SHP77 (cell line): ENCODE measurements at places on chromosomes 1 and 21.
A peak's percentile ranks its signal among the peaks of the same experiment; 100 is the strongest.

DNA sequence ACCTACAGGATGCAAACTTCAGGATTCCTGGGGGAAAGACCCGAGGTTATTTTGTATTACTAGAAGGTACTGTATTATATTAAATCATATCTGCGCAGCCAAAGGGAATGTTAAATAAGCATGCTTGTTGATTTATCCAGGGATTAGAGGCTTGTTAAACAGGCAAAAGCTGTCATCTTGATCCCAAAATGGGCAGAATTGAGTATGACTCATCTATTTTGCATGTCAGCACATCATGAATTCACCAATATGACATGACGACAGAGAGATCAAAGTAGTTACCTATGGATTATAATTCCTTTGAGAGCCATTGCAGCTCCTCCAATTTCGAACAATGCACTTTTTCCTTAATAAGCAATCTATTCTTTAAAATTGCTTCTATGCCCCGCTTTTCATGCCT lies 66.1 kb downstream of the TBX15 start:
- no peak for DNase-seq

DNA sequence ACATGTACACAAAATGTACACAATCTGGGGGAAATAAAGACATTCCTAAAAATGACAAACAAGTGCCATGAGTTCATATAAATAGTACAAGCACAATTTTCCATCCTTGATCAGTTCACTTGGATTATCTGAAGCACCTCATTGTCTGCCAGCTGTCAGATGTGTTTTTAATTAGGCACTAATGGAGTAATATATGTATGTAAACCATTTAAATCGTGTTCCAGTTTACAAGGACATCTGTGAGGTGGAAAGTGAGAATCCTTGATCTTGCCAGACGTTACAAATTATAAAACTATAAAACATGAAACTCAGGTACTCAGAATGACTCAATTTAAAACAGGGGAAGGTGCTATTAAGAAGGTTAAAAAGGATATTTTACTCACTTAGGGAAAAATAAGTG lies 1312.2 kb downstream of the PLA2G4A start:
- DNase-seq: no peak

GRCh38 chr1:217885181-217885580 lies 254.0 kb downstream of the SPATA17 start:
- no peak for DNase-seq

DNA sequence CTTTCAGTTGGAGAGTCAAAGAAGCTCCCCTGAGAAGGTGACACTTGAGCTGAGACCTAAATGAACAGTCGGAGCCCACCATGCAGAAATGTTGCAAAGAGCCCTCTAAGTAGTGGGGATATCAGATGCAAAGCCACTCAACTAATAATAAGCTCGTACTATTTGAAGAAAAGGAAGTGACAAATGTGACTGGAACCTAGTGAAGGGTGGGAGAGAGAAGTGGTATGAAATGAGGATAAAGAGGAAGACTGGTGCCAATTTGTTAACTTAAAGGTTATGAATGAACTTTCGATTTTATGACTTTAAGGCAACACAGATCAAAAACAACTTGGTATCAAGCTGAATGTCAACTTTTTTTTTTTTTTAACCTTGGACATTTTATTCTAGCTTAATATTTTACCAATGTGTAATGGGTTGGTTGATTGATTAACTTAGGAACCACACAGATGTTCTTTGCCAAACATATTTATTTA lies 14.7 kb downstream of the LYPLAL1 start:
- DNase-seq: no peak

- no peak for DNase-seq
These were observed 73.6 kb upstream of the PTGFRN start for GRCh38 chr1:116836099-116836498.

GRCh38 chr1:163300568-163300967 lies 21.2 kb upstream of the NUF2 start:
- no peak for DNase-seq

DNA sequence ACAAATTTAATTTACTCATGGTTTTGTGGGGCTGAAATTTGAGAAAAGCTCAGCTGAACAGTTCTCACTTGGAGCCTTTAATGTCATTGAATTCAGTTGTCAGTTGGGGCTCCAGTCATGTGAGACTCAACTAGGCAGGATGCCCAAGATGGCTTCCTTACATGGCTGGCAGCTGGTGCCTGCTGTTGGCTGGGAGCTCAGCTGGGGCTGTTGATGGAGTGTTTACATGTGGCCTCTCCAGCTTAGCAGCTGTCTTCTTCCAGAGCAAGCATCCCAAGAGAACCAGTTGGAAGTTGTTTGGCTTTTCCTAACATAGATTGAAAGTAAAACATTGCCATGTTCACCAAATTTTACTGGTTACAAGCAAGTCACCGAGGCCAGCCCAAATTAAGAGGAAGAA lies 81.8 kb upstream of the KCNA3 start:
- DNase-seq: peak; percentile 68

GRCh38 chr1:28326984-28327383 lies 1.9 kb upstream of the MED18 start:
- no peak for DNase-seq

DNA sequence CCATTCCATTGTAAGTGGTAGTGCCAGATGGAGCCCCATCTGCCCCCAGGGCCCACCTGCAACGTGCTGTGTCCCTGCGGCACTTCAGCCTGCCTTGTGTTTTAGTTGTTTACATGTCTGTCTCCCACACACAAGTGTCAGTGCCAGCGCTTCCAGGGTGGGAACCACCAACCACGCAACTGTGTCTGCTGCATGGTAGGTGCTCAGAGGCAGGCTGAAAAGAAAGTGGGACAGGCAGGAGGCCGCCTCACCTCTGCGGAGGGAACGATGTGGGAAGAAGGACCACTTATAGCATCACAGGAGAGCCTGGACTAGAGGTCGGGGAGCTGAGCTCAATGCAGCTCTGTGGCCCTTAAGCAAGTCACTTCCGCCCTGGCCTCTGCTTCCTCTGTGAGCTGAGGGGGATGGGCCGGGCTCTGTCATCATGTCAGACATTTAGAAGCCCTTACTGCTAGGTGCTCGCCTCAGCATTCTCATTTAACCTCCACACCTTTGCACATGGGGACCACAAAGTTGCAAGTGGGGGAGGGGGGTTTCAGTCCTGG lies 17.9 kb downstream of the SLC9A1 start:
- DNase-seq: no peak

- DNase-seq: no peak
These were observed 44.5 kb downstream of the IL12RB2 start for GRCh38 chr1:67352211-67352610.

DNA sequence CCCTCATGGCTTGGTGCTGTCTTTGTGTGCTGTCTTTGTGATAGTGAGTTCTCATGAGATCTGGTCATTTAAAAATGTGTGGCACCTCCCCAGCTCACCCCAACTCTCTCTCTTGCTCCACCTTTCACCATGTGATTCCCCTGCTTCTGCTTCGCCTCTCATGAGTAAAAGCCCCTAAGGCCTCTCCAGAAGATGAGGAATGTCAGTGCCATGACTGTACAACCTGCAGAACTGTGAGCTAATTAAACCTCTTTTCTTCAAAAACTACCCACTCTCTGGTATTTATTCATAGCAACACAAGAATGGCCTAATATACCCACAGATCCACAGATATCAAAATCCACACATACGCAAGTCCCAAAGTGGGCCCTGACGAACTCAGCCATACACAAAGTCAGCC lies 88.9 kb upstream of the PPP2R5A start:
- DNase-seq: no peak

- no peak for DNase-seq
These were observed 322.9 kb upstream of the CXADR start for GRCh38 chr21:17189963-17190362.

DNA sequence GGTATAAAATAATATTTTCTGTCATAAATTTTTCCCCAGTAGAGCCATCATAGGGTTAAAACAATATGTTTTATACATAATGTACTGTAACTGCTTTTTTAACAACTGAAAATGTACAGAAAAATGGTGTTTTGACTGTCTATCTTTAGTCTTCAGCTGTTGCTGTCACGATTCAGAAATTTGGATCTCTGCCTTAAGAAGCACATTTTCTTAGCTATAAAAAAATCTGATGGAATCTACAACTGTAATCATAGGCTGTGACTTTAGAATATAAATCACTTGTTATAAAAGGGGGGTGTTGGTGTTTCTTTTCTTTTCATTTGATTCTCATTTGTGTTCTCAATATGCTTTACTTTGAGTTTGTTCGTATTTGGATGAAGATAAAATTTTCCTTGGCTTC lies 187.5 kb downstream of the PDE4B start:
- no peak for DNase-seq

DNA sequence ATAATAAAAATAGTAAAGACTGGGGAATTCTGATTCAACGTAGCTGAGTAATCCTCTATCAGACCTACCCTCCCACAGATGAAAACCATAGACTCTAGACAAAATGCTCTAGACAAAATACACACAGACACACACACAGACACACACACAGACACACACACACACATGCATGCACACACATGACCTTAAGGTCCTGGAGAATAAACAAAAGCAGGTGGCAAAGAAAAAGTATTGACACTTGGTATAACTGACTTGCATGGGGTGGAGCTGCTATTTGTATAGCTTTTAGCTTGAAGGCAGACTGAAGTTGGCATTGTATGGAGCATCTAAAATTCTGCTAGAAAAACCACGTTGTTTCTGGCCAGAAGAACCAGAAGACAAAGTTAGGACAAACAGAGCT lies 29.3 kb downstream of the C1orf141 start:
- no peak for DNase-seq

DNA sequence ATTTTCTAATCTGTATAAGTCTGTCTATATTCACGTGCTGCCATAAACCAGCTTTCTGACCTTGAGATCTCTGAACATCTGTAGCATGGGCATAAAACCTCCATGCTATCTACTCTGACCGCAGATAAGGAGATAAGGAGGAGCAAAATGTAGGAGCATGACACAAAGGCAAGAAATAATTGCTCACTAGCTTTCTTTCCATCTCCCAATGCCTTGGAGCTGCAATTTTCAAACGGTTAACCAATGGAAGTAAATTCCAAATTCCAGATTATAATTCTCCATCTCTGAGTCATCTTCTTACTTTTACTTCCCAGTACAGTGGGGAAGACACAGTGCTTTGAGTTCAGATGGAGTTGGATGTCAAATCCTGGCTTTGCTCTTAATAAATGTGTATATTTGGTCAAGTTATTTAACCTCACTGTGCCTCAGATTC lies 41.6 kb downstream of the CD58 start:
- no peak for DNase-seq

GRCh38 chr1:58786184-58786926 lies 2.5 kb upstream of the JUN start:
- no peak for DNase-seq

DNA sequence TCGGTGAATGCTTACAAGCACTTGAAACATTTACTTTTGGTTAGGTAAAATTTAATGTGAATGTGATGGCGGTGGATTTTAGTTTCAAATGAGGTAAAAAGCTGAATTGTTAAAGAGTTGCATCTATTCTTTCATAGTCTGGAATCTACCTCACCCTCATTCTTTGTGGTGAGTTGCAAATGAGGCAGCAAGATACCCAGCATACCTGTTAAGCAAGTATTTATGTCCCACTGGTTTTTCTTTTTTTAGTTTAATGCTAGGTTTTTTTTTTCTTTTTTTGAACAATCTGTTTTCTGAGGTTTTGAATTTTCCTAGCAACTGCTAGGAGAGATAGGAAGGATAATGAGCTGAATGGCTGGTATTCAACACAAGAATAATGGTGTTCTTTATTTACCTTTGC lies 127.9 kb upstream of the CACYBP start:
- DNase-seq: no peak

DNA sequence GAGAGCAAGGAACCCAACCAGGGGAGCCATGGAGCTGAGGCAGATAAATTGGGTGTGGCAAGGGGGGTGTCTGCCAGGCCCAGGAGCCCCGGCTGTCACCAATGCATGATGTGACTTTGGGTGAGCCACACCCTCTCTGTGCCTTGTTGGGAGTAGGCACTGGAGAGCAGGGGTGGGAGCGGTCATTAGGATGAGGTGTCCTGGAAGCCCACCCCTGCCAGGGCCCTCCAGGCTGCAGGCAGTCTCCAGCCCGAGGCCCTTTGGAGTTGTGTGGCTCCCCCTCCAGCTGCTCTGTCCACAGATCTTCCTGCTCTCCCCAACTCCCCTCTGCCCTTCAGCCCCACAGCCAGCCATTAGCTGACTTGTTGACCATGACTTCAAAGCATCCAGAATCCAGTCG lies 11.4 kb downstream of the MX2 start:
- no peak for DNase-seq

GRCh38 chr1:25120281-25120680 lies 112.0 kb downstream of the SYF2 start:
- no peak for DNase-seq

- DNase-seq: no peak
These were observed 12.0 kb upstream of the SYT14 start for GRCh38 chr1:209926045-209926444.

GRCh38 chr1:245416781-245417180 lies 262.0 kb downstream of the KIF26B start:
- no peak for DNase-seq

DNA sequence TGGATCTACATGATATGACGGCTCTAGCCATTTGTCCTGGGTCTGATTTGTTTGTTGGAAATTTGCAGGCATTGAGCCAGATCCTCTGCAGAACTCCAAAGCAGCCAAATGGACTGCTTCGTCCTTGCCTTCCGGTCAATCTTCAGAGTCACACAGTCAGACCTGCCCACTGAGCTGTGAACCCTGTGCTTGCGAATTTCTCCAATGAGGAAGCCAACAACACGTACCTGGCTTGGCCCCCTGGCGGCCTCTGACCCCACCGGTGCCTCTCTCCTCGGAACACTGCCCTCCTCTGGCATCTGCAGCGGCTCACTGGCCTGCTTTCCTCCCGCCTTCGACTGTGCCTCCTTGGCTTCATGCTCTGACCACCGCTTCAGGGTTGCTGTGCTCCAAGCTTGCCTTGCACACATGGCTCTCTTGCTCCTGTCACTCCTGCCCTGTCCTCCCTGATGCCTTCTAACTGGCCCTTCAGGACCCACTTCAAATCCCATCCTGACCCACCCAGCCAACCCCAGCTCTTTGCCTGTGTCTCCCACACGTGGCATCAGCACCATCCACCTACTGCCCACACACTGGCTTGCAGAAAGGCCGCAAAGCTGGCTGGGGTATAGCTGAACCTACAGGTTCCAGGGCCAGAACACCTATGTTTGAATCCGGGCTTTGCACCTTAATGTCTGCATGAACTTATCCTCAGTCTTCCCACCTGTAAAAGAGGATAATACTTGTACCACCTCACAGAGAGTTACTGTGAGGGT lies 128.2 kb downstream of the KCNN3 start:
- no peak for DNase-seq

DNA sequence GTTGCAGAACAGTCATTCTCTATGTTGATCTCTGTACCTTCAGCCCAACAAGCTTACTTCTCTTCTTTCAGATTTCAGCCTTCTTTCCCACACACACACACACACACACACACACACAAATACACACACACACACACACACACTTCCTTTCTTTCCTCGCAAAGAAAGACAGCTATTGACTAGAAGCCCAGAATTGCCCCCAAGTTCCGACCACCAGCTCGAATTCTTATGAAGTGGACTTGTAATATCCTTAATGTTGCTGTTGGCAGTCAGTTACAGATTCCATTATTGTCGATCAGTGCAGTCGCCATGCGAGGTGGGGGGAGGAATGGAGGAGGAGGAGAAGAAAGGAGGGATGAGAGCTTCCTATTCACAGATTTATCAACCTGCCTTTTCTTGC lies 125.5 kb downstream of the CLEC20A start:
- DNase-seq: no peak

- DNase-seq: no peak
These were observed 150.0 kb downstream of the ADGRL2 start for GRCh38 chr1:81950591-81951244.
